Right forelimb (tissue), 1 donor: ENCODE measurements at places on chromosomes 16 and 17.
A peak's percentile ranks its signal among the peaks of the same experiment; 100 is the strongest.

- DNase-seq, result no peak
These were observed 36.4 kb downstream of the CDK5R1 start for GRCh38 chr17:32523017-32523680.

DNA sequence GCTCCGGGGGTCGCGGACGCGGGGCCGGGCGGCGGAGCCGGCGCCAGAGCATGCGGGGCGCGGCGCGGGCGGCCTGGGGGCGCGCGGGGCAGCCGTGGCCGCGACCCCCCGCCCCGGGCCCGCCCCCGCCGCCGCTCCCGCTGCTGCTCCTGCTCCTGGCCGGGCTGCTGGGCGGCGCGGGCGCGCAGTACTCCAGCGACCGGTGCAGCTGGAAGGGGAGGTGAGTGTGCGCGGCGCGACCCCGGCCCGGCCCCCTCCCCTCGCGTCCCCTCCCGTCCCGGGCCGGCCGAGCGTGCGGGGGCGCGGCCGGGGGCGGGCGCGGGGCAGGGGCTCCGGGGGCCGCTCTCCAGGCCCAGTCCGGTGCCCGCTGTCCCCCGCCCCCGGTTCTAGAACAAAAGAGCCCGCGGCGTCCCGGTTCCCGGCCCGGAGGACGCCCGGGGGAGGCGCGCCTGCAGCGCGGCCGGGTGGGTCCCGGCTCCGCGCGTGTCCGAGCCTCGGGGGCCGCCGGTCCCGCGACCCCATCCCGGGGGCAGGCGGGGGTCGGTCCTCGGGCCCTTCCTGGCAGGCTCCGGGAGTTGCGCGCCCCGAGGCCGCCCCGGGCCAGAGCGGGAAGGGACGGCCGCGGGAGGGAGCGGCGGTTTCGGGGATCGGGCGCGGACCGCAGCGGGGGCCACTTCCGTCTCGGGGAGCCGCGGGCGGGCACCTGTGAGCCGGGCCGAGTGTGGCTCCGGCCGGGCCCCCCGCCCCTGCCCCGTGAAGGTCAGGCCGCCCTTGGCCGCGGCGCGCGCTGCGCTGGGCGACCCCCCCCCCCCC, 563 bp downstream of the METRNL start:
- DNase-seq, result no peak

DNA sequence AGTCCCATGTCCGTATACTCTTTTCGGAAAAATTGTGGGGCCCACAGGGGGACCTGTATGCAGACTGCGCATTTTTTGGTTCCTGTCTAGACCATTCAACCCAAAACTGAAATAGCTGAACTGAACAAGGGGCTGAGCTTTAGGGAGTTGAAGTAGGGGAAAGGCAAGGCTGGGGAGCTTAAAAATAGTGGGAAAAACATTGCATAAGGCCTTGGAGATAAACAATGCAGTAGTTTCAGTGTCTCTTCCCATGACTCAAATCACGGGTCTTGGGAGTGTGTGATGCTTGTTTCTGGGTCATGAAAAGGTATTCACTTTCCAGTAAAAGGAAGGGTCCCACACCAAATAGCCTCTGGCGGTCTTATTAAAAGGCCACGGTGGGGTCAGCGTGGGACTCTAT, 402.8 kb upstream of the SALL1 start:
- DNase-seq, result no peak

GRCh38 chr17:15154618-15155017, 110.5 kb downstream of the PMP22 start:
- no peak for DNase-seq

- DNase-seq, result peak; percentile 69
These were observed 183.2 kb downstream of the C16orf78 start for GRCh38 chr16:49556606-49557446.

DNA sequence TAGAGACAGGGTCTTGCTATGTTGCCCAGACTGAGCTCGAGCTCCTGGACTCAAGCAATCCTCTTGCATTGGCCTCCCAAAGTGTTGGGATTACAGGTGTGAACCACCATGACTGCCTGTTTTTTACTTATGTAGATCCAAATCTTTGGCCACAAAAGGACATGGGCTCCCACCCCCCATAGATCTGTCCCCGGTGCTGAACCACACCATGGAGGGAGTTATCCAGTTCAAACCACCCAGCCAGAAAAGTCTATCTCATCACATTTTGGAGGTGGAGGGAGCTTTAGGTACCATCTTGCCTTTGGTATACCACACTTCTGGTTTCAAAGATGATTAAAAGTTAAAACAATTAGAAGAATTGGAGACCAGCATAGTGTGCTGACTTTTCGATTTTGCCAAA, 26.2 kb downstream of the SHISA9 start:
- DNase-seq, result no peak

DNA sequence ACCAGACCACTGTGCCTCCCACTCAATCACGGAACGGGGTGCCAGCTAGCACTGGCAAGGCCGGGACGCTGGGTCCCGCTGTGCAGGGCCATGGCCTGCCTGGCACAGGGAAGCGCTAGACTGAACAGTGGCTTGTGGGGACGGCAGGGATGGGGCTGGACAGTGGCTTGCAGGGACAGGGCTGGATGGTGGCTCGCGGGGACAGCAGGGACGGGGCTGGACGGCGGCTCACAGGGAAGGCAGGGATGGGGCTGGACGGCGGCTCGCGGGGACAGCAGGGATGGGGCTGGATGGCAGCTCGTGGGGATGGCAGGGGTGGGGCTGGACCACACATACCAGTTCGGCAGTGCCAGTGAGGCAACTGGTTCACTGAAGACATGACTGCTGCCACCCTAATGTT, 32.6 kb downstream of the LMF1 start:
- no peak for DNase-seq

DNA sequence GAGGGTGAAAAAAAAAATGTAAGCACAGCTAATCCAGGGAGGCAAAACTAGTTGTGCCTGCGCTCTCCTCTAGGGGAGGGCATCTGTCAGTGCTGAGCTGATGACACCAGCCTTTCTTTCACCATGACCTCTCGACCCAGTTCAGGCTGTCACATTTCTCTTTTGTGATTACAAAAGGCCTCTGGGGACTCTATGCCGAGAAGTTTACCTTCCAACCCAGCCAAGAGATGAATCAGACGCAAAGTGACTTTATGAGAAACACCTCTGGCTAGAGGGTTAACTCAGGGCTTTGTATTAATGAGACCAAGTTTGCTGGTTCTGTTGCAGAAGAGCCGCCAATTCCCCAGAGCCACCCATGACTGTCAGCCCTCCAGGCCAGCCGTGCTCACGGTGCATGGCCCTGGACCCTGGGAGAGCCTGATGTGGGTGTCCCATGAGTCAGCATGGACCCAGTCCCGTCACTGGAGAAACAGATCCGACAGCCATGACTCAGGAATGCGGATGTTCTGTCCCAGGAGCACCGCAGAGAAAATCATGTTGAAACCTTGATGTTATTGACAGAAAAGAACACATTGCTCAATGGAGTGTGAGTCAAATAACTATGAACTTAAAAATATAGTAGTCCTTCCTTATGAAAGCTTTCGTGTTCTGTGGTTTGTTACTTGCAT, 437.2 kb downstream of the HS3ST3B1 start:
- no peak for DNase-seq

- DNase-seq, result no peak
These were observed 28.7 kb upstream of the KIFC3 start for GRCh38 chr16:57830890-57831484.

GRCh38 chr16:495127-495748, 32.3 kb upstream of the CAPN15 start:
- no peak for DNase-seq

- DNase-seq, result no peak
These were observed 5.2 kb downstream of the IL34 start for GRCh38 chr16:70651524-70651923.

DNA sequence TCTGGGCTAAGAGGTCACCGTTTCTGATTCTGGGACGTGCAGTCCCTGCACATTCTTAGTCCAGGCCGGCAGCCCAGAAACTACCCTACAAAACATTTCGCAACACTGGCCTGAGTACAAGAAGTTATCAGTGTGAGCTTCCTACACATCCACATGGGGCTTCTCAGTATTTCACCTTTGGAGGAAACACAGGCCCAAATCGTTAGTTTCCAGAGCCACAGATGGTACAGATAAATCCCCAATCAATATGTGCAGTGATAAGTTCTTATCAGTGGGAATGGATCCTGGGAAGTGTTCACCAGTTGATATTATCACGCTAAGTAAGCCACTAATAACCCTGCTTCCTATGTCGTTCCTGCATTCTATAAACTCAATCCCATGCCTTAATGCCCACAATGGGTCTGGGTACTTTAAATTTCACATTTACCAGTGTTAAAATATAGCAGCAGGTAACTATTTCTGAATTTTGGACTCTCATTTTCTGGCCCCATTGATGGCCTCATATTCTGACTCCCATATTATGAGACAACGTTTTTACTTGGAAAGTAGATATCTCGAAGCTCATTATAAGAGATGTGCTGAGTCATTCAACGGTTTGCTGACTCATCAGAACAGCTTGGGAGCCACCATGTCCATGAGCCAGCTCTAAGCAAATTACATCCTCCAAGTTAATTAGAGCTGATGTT, 370.2 kb upstream of the MAF start:
- DNase-seq, result no peak

- DNase-seq, result no peak
These were observed 500.7 kb downstream of the GRIN2A start for GRCh38 chr16:9681508-9681907.

DNA sequence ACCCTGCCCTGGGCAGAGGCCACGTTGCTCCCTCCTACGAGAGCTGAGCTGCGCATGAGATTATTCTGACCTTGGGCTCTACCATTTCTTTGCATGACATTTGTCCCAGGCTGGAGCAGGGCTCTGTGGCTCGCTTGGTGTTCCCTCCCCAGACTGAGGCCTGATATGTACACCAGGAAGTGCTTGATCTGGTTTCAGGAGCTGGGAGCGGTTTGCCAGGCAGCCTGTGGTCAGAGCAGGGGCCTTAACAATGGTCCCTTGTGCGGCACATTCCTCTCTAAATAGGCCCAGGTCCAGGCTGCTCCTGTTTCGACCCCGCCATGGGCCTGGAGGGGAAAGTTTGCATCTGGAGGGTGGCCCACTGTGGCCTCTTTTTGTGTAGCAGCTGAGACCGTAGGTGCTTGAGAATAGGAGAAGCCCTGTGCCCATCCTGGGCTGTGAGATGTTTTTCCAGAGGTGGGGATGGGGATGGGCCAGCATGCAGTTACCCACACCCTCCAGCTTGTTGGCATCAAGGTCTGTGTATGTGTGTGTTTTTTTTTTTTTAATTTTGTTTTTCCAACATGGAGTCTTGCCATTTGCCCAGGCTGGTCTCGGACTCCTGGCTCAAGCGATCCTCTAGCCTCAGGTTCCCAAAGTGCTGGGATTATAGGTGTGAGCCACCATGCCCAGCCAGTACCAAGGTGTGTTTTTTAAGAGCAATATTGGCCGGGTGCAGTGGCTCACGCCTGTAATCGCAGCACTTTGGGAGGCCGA, 253.9 kb downstream of the SEC14L1 start:
- no peak for DNase-seq

DNA sequence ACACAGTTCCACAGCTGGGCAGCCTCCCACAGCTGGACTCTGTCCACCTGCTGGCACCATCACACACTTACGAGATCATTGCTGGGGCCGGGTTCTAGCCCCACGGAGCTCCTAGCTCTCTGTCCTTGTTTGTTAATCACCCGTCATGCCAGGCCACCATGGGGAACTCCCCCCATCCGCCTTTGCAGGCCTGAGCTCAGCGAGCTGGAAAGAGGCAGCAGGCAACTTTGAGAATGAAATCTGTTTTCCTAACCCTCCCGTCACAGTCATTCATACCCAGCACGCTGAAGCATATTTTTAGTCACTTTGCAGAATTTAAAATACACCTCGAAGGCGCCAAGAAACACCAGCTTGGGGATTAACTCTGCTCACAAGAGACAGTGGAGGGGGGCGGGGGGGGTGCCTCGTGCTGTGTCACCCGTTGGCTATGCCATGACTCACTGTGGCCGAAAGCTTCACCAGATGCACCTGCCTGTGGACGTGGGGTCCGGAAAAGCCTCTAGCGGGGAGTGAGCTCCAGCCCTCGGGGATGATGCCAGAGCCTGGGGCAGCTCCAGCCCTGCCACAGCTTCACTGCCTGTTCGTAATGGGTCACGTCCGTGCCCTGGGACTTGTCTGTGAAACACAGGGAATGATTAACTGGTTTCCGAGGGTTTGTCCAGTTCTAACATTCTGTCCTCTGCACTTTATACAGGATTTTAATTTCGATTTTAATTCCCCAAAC, 1.4 kb upstream of the SPNS2 start:
- DNase-seq, result no peak

- no peak for DNase-seq
These were observed 16.5 kb upstream of the WDR45B start for GRCh38 chr17:82664701-82665182.

- DNase-seq, result no peak
These were observed 113.5 kb upstream of the RPL38 start for GRCh38 chr17:74089869-74090464.

GRCh38 chr17:28317966-28318758, 838 bp upstream of the TMEM97 start:
- no peak for DNase-seq
